ENCODE measurements at places on chromosomes 3 and 15. TPM values are rescaled to one million over a fixed set of nuclear protein-coding genes. Genes with fewer than 3 reads are reported as not detected.

ECE2 gene
- 0.46 TPM for total RNA-seq

RBP2 gene
- not detected for total RNA-seq

UBP1 gene
- total RNA-seq, result 68.5 TPM

PLIN1 gene
- total RNA-seq, result 0.70 TPM

GOLGA8R gene
- total RNA-seq, result 0.50 TPM

FBN1 gene
- total RNA-seq, result 5.2 TPM

GOLGA8J gene
- 0.33 TPM for total RNA-seq

ANKRD34C gene
- total RNA-seq, result not detected

DNA sequence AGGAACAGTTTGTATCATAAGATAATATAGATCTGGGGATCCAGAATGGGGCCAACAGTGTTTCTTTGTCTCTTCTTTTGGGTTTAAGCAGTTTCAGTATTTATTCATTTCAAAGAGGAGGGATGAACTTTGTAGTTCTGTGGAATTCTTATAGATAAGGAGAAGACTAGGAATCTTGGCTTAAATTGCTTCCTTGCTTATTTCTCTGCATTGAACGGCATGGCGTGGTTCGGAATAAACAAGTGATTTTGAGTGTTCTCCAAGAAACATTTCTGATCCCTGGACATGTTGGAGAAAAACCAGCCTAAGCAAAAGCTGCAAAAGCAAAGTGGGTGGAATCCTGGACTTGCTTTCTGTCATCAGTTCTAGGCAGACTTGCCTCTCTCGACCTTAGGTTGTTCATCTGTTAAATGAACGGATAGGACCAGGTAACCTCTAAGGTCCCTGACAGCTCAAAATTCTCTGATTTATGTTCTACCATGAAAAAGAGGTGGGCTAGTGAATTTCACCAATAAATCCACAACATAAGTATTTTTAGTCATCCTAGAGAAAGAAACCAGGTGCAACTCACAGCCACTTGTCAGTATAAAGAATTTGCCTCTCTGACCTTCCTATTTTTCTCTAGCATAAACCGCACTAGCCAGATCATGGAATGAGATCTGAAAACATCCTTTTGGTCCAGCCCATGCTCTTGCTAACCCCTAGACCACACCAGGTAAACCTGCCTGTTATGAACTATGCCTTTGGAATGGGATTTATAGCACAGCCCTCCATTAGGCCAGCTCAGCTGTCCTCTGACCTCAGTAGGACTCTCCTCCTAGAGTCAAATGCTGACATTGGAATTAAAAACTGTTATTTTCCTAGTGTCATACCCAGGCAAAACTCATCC lies 78.8 kb downstream of the CLDN11 start:
- no peak overlapping the region for H3K4me3 ChIP-seq
- H3K27me3 ChIP-seq, result no peaks in the 10 kb centered on the region
- no peaks in the 10 kb centered on the region for H3K36me3 ChIP-seq
- H3K27ac ChIP-seq, result no peak overlapping the region
- DNase-seq, result no peak
- peaks cover 10% of the 10 kb centered on the region for H3K4me1 ChIP-seq

- no peaks in the 10 kb centered on the region for H3K36me3 ChIP-seq
- no peaks in the 10 kb centered on the region for H3K27me3 ChIP-seq
- no peaks in the 10 kb centered on the region for H3K4me1 ChIP-seq
- no peak overlapping the region for H3K4me3 ChIP-seq
- no peak for DNase-seq
These were observed 281.7 kb upstream of the COL8A1 start for GRCh38 chr3:99356696-99357095.

GRCh38 chr3:141336672-141337522 lies 31.4 kb upstream of the ZBTB38 start:
- no peaks in the 10 kb centered on the region for H3K36me3 ChIP-seq
- H3K27ac ChIP-seq, result no peak overlapping the region

DNA sequence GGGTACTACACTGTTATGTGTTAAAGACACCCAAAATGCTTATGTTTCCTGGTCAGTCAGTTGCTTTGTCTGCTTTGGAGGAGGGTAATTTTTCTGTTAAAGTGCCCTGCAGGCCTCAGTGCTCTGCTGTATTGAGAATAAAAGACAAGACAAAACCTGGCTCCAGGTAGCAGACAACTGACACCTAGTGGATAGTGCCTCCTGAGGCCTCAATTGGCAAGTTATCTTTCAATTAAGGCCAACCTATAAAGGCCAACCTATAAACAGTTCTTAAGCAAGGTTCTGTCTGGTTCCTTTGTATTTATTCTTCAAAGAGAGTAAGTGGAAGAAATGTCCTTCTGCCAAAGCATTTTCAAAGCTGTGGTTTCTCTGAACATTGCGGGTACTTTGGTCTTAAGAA lies 773.8 kb downstream of the MECOM start:
- no peak overlapping the region for H3K4me3 ChIP-seq
- no peaks in the 10 kb centered on the region for H3K4me1 ChIP-seq
- no peak for DNase-seq

- H3K4me1 ChIP-seq, result no peaks in the 10 kb centered on the region
- no peak overlapping the region for H3K4me3 ChIP-seq
- H3K27ac ChIP-seq, result no peak overlapping the region
- no peaks in the 10 kb centered on the region for H3K36me3 ChIP-seq
These were observed 32.2 kb upstream of the TAMM41 start for GRCh38 chr3:11878837-11879236.

GRCh38 chr3:9736831-9737230 lies 5.3 kb downstream of the BRPF1 start:
- no peak overlapping the region for H3K27ac ChIP-seq
- peaks cover 11% of the 10 kb centered on the region for H3K4me1 ChIP-seq
- H3K27me3 ChIP-seq, result no peaks in the 10 kb centered on the region
- DNase-seq, result no peak

- peaks cover 71% of the 10 kb centered on the region for H3K4me1 ChIP-seq
- H3K36me3 ChIP-seq, result no peaks in the 10 kb centered on the region
- H3K4me3 ChIP-seq, result no peak overlapping the region
- no peaks in the 10 kb centered on the region for H3K27me3 ChIP-seq
- peak overlapping the region; percentile 87 for H3K27ac ChIP-seq
- no peak for DNase-seq
These were observed 138.5 kb downstream of the FNDC3B start for GRCh38 chr3:172177803-172178316.

GRCh38 chr15:81235276-81236123 lies 38.8 kb downstream of the IL16 start:
- no peak overlapping the region for H3K4me3 ChIP-seq
- no peaks in the 10 kb centered on the region for H3K27me3 ChIP-seq
- H3K4me1 ChIP-seq, result peaks cover 13% of the 10 kb centered on the region

DNA sequence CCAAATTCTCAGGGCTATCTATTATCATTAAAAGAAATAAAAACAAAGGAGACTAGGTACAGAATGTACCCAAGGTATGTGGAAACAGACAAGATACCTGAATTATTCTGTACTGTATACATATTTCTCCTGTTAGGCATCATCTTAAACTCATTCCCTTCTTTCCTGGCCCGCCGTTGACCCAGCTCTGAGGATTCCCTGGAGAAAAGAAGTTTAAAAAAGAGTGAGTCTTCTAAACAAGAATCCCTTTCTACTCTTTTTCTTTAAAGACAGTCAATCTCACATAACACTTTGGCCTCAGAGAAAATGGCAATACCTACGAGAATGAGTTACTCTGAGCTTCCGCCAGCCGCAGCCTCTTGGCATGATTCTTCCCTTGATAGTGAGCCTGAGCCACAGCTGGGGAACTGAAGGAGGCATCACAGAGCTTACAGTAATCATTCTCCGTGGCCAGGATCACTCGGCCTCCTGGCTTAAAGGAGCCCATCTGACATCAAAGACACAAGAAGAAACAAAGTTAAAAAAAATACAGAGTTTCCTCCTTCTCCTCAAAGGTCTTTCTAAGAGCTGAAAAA lies 44.2 kb downstream of the ZMAT3 start:
- H3K4me1 ChIP-seq, result peaks cover 5% of the 10 kb centered on the region
- H3K4me3 ChIP-seq, result no peak overlapping the region
- H3K27me3 ChIP-seq, result no peaks in the 10 kb centered on the region
- no peak for DNase-seq
- peaks cover 23% of the 10 kb centered on the region for H3K36me3 ChIP-seq
- H3K27ac ChIP-seq, result peak overlapping the region; percentile 21

DNA sequence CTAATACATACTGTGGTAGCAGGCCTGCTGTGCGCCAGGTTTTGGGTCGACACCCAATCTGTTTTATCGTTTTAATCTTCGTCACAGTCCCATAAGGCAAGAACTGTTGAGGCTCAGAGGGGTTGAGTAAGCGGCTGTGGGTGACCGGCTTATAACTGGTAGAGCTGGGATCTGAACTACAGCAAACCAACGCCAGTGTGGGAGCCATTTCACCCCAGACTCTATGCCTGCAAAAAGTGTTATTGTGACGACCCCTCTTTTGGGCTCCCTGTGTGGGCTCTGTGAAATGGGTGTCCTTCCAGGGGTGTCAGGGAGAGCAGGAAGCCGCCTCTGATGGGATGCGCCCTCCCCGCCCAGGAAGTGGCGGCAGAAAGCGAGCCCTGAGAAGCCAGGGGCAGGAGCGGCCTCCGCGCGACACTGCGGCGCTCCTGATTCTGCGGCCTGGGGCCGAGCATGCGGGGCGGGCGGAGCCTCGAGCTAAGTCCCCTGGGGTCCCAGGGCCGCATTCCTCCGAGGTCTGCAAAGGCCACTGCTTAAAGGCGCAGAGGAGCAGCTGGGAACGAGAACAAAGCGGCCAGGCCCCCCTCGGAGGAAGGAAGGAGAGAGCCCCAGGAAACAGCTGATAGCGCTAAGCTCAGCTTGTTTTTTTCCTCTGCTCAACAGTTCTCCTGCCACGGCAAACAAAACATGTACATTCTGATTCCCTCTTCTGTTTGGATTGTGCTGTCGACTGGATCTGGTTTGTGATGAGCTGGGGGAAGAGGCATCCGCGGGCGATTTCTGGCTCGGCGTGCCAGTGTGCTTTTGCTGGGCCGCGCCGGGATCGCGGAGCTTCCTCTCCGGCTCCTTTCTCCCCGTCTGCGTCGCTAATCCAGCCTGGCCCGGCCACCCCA lies 33.9 kb downstream of the GRK7 start:
- peak; percentile 87 for DNase-seq
- peaks cover 29% of the 10 kb centered on the region for H3K4me1 ChIP-seq
- peaks cover 3% of the 10 kb centered on the region for H3K36me3 ChIP-seq
- H3K27me3 ChIP-seq, result peaks cover 33% of the 10 kb centered on the region
- peak overlapping the region; percentile 90 for H3K27ac ChIP-seq

DNA sequence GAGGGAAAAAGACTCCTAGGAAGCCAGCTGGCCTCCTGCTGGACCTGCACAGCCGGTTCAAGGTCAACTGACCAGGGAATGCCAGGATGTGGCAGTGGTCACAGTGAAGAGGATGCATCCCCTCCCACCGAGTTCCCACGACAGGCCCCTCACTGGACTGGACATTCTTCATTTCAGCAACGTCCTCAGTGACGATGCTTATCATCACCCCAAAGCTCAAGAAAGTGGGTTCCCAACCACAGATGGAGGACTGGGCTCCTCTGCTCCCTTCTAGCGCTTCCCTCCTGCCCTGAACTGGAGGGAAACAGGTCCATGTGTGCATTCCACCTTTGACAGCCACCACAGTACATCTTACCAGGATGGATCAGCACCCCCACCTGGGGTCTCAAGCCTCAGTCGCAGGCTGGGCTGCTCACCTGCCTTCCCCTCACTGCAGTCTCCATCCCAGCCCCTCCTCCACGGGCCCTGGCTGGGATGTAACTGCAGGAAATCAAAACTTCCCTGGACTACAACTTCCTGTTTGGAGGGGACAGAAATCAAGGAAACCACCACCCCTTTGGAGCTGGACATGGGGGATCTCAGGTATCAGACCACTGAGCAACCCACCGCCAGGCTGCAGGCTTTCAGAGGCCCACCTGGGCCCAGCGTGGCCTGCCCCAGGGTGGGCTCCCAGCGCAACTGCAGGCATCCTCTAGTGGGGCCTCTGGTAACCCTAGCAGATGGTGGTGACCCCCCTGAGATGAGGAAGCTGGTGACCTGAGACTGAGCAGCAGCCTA lies 7.3 kb downstream of the CALML4 start:
- H3K36me3 ChIP-seq, result peaks cover 13% of the 10 kb centered on the region
- no peak overlapping the region for H3K4me3 ChIP-seq
- H3K4me1 ChIP-seq, result peaks cover 23% of the 10 kb centered on the region
- DNase-seq, result no peak
- H3K27ac ChIP-seq, result no peak overlapping the region

DNA sequence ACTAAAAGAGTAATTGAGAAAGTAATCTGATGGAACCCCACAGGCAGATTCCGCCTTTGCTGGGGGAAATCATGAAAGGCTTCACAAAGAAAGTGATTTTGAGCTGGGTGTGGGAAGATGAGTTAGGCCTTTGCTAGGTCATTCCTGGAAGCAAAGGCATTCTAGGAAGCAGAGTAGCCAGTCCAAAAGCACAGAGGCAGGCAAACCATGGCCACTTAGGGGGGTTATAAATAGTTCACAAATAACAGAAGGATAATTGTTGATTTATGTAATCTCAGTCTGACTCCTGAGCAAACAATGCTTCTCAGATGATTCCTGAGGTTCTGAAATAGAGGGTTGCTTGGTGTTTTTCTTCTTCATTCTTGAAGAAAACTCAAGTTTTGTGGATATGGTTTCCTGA lies 576.3 kb downstream of the NTRK3 start:
- H3K36me3 ChIP-seq, result no peaks in the 10 kb centered on the region
- no peaks in the 10 kb centered on the region for H3K27me3 ChIP-seq
- H3K4me3 ChIP-seq, result no peak overlapping the region
- no peaks in the 10 kb centered on the region for H3K4me1 ChIP-seq

DNA sequence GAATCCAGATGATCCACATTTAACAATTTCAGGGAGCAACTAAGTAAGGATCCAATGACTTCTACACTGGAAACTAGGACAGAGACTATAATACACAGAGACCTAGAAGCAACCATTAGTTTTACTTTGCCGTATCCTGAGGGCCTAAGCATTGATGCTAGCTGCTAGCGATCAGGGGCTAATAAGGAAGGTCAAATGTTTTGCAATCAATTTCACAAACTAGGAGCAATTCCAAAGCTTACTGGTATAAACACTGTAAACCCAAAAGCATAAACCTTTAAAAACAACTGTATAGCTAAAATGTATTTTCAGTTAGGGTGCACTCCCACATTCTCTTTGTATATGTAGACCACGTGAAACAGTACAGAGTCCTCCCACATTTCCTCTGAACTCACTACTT lies 31.5 kb downstream of the FBN1 start:
- H3K27ac ChIP-seq, result no peak overlapping the region
- no peaks in the 10 kb centered on the region for H3K27me3 ChIP-seq
- H3K36me3 ChIP-seq, result no peaks in the 10 kb centered on the region
- peaks cover 8% of the 10 kb centered on the region for H3K4me1 ChIP-seq
